ENCODE measurements at places on chromosomes 1 and 21. TPM values are rescaled to one million over a fixed set of nuclear protein-coding genes. Genes with fewer than 3 reads are reported as not detected.
A peak's percentile ranks its signal among the peaks of the same experiment; 100 is the strongest.

Gene FCRL6
- 0.27 TPM for polyA plus RNA-seq

Gene AMY1B
- polyA plus RNA-seq: not detected

DNA sequence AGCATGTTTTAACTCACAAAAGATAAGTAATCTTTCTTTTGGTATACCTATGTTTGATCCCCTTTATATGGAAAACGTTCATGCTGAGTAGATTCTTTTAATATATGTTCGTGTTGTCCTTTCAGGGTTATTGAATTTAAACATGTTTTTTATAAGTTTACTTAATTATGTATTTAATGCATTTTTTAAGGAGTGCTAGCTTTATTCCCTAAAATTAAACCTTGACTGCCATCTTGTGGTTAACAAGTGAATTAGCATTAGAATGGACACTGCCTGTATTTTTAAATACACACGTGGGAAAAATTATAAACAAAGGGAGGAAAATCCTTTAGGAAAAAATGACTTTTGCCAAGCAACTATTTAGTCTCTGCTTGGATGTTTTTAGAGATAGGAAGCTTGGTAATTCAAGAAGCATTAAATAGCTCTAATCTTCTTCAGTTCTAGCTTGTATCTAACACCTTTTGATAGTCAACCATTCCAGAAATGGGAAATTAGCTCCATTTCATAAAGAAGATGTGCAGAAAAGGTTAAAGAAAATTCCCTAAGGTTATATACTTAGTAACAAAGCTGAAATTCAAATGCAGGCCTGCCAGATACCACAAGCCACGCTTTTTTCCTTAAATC, 43.0 kb downstream of the UBE2U start:
- DNase-seq: peak; percentile 48

Gene DNALI1
- polyA plus RNA-seq: 63.0 TPM

Gene COL8A2
- polyA plus RNA-seq: 1.2 TPM

Gene RHBDL2
- 1.4 TPM for polyA plus RNA-seq

Gene GUCA2A
- polyA plus RNA-seq: not detected

- DNase-seq: no peak
Observed at GRCh38 chr1:168958562-168959289, 147.8 kb upstream of the ATP1B1 start.

Gene LCE1E
- polyA plus RNA-seq: not detected

Gene PKP1
- 0.10 TPM for polyA plus RNA-seq

GRCh38 chr1:238647877-238648276, 738.5 kb upstream of the CHRM3 start:
- DNase-seq: peak; percentile 29

- no peak for DNase-seq
Observed at GRCh38 chr1:110208916-110209645, 1.0 kb upstream of the KCNC4 start.

- no peak for DNase-seq
Observed at GRCh38 chr1:212777151-212777550, 14.4 kb downstream of the NSL1 start.

DNA sequence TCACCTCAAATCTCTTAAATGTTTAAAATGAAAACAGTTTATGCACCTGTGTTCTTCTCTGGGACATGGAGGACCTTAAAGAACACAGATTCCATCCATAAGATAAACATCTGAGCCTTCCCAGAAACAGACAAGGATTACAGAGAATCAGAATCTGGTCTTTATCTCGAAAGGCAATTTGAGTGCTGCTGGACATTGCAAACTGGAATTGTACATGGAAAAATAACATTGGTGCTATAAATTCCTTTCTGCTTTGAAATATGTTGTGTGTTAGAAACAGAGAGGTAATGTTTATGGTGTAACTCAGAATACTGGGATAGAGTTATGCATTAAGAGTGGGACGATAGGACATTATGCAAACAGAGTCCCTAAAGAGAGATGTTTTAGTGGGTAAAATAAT, 6.6 kb upstream of the DDR2 start:
- DNase-seq: no peak

DNA sequence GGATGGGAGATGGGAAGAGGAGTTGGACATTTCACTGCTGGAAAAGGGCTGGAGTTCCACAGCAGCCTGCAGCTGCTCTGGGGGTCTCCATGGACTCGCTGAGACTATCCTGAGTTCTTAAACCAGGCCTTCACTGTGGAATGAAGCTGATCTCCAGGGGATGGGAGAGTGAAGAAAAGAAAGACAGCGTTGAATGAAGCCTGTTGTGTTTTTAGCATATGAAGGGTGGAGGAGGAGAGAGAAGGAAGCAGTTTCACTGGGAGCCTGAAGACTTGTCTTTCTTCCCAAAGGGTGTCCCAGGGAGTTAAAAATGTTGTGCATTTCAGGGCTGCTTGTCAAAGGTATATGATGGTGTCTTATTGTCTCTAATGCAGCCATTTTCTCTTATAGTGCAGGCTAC, 9.2 kb downstream of the ROR1 start:
- no peak for DNase-seq

- no peak for DNase-seq
Observed at GRCh38 chr1:111756124-111756513, 418 bp downstream of the DDX20 start.

DNA sequence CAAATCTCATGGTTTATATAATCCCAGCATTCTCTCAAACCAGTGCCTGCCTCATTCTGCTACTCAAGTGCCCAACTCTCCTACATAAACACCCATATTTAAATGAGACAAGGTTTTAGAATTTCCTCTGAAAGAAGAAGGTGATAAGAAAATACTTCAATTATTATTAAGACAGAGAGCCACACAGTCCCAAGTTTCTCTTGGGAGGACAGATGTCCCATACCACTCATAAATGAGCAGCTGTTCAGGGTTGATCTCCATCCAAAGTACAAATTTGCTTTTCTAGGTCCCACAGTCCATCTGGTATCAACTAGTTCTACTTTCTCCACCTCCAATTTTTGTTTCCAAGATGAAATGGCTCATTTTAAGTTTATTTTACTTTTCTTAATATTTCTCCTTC, 11.3 kb downstream of the DCAF8 start:
- DNase-seq: no peak

- no peak for DNase-seq
Observed at GRCh38 chr1:226525750-226526149, 22.8 kb upstream of the STUM start.

DNA sequence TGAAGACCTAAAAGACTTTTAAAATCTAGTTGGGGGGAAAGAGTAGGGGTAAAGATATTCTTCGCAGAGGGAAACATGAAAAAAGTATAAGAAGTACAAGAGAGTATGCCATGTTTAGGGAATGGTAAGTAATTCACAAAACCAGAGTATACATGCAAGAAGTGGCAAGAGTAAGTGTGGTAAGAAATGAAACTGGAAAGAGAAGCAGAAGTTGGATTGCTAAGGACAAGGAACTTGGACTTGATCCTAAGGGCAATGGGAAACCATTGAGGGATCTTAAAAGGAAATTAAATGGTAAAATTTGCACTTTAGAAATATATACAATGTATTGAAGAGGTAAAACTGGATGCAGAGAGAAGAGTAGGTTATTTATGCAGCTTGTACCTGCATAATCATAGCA, 9.2 kb upstream of the ZNF644 start:
- DNase-seq: no peak

DNA sequence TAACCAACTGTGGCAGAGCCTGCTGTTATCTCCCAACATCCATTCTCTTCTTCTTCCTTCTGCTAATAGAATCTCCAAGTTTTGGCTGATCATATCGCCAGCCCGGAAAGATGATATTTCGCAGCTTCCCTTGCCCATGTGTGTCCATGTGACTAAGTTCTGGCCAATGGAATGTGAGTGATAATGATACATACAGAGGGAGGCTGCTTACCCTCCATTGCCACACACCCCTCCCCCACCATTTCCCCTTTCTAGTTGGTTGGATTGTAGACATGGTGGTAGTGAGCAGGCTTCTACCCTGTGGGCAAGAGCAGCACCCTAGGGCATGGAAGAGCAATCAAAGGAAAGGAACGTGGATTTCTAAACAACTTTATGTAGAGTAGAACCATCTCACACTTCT, 48.8 kb downstream of the SLC9C2 start:
- DNase-seq: no peak

GRCh38 chr1:177944016-177944949, 25.6 kb downstream of the SEC16B start:
- DNase-seq: peak; percentile 69

Gene CFHR4
- polyA plus RNA-seq: not detected

Measured in left kidney (tissue), 8 donors.